ENCODE measurements at places on chromosomes 16 and 17.

DNA sequence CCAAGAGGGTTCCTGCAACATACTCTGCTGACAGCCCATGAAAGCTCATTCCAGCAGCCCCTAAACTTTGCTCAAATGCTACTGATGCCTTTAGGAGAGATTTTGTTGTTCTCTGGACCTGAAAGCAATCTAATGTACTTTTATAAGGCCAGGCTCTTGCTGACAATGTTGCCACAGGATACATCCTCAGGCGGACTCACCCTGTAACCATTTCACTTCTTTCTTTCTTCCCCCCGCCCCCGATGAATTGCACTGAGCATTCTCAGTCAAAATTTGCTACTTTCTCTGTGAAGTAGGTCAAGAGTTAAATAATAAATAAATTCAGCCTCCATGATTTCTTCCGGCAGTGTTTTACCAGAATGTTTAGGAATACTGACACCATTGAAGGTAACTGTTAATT lies 1.5 kb downstream of the GAS7 start:
- DNase-seq, result no peak

DNA sequence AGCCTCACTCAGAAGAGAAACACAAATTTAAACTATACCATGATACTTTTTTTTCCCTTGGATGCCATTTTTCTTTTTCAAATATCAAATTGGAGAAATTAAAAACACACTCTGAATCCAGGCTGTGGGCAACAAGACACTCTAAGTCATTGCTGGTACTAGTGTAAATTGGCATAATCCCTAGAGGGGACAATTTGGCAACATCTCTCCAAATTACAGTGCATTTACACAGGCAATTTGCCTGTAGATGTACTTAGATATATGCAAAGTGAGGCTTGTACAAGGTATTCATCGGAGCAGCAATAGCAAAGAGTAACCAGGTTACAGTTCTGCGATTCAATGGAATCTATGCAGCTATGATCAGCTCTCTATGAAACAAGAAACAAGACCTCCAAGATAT lies 6.7 kb upstream of the GUCY2D start:
- no peak for DNase-seq

- DNase-seq, result no peak
These were observed 13.5 kb upstream of the INPP5K start for GRCh38 chr17:1529863-1530262.

GRCh38 chr17:4516735-4517134 lies 18.1 kb downstream of the SPNS2 start:
- DNase-seq, result no peak

DNA sequence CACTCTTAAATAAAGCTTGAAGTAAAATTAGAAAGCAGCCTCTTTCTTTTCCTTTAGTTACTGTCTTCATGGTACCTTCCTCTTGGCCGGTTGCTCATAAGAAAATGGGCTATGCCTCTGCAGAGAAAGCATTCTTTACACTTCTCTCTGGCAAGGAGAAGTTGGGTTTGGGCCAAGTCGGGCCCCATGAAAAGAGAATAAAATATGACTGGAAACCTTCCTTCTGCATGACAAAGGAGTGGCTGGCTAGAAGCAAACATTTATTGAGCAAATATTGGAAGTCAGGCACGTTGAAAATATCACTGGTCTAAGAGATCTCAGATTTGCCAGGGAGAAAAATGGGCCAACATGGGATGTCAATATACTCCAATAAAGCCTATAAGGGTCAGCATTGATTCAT lies 126.1 kb downstream of the CA10 start:
- no peak for DNase-seq

GRCh38 chr16:10339777-10340732 lies 45.8 kb upstream of the ATF7IP2 start:
- no peak for DNase-seq

GRCh38 chr16:74568961-74569631 lies 37.8 kb downstream of the GLG1 start:
- DNase-seq, result peak; percentile 39

DNA sequence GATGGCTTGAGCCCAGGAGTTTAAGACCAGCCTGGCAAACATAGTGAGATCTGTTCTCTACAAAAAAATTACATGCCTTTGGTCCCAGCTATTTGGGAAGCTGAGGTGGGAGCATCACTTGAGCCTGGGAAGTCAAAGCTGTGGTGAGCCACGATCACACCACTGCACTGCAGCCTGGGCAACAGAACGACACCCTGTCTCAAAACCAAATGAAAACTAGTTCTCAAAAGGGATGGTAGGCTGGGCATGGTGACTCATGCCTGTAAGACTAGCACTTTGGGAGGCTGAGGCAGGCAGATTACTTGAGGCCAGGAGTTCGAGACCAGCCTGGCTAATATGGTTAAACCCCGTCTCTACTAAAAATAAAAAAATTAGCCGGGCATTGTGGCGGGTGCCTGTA lies 31.1 kb downstream of the PPM1D start:
- no peak for DNase-seq

GRCh38 chr17:56038131-56038530 lies 115.1 kb upstream of the ANKFN1 start:
- no peak for DNase-seq

DNA sequence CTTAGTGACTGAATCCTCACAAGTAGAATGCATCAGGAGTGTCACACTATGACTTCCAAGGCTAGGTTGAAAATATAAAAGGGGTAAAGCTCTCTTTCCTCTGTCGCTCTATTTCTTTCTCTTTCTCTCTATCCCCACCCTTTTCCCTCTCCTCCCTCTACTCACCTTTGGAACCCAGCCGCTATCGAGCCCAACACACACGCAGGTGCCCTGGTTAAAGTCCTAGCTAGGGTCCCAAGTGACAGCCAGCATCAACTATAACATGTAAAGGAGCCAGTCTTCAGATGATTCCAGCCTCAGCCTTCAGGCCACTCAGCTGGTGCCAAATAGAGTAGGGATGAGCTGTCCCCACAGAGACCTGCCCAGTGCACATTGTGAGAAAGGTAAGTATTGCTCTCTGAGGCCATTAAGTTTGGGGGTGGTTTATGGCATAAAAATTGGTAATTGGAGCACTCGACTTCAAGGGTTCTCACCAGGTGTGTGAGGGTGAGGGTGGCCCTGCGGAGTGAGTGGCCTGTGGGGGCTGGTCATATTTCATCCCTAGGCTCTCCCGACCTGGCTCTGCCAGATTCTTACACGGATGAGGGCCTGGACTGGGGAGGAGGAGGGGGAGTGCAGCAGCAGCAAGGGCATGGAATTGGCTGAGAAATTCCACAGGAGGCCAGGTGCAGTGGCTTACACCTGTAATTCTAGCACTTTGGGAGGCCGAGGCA lies 14.9 kb upstream of the C16orf54 start:
- no peak for DNase-seq

DNA sequence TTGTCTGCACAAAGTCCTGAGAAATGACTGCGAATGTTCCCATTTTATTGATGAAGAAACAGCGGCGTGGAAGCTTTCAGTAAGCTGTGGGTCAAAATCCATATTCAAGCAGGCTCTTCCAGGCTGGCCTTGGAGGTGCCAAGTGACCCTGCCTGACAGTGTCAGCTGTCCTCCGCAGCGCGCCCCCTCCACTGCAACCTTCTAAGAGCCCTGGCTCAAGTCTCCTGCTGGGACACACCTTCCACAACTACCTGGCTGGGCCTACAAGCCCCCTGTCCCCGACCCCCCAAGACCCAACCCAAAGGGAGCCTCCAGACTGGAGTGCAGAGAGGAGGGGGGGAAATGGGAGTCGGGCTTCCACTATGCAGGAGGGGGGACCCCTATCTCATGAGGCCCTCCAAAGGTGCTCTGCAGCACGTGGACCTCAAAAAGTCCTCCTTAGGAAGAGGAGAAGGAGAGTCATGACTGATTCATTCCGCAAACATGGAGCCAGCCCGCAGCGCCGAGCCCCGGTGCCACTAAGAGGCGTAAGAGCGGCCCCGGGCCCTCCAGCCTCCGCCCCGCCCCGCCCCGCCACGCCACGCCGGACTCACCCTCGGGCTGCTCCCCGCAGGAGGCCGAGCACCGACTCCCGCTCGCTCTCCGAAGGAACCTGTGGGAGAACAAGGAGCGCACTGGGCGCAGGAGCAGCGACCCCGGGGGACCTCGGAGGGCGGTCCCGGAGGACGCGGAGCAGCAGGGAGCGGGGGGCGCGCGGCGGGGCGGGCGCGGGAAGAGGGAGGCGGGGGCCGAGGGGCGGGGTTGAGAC lies 574 bp downstream of the MPP3 start:
- peak; percentile 88 for DNase-seq

GRCh38 chr16:28164140-28164539 lies 47.6 kb downstream of the XPO6 start:
- peak; percentile 37 for DNase-seq

GRCh38 chr17:10109146-10109545 lies 89.3 kb downstream of the GAS7 start:
- DNase-seq, result no peak

GRCh38 chr16:66552286-66553177 lies at the start of gene CKLF:
CKLF (plus strand) TSS chr16:66552576; CDS start chr16:66552716, 140 bp downstream.
- DNase-seq, result peak; percentile 99

DNA sequence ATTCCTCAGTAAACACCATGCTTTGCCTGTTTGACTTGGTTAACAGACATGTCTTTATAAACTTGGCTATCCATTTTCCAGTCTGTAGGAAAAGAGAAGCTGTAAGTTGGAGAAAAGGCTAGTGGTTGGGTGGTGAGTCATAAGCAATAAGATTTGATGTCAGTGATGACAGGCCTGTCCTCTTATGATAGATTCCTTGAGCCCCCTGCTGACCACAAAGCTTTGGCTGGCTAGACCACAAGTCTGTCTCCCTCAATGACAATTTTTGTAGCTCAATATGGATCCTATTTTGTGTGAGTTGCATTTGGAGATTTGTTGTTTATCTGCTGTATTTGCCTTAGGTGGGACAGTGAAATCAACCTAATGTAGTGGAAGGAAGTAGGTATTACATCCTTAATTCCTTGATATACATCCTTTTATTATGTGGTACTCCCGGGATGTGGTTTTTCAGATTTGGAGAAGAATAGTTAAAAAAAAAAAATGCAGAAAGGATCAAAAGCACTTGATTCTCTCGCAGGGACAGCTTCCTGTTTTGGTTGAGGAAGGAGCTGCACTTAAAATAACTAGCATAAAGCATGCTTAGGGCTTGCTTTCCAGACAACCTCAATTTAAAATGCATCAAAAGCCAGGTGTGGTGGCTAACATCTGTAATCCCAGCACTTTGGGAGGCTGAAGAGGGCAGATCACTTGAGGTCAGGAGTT lies 67.4 kb downstream of the SIAH1 start:
- peak; percentile 34 for DNase-seq

GRCh38 chr17:17749921-17750320 lies 68.7 kb downstream of the RAI1 start:
- peak; percentile 48 for DNase-seq

GRCh38 chr17:34352191-34352590 lies 4.1 kb upstream of the CCL13 start:
- DNase-seq, result no peak

DNA sequence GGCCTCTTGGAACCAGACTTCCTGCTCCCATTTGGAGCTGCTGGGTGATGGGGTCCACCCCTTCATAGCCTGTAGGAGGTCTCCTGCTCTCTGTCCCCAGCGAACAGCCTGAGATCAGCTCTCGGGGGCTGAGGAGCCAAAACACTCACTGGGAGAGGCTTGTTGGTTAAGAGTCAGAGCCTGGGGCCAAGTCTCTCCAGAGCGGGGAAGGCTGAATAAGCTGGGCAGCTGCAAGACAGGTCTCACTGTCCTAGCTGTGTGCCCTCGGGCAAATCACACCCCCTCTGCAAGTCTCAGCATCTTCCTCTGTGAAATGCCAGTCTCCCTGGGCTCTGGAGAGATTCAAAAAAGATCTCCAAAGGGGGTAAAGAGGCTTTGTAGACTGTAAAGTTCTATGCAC lies 174.6 kb downstream of the WSCD1 start:
- DNase-seq, result no peak

GRCh38 chr17:66407864-66408263 lies 105.5 kb downstream of the PRKCA start:
- DNase-seq, result no peak

DNA sequence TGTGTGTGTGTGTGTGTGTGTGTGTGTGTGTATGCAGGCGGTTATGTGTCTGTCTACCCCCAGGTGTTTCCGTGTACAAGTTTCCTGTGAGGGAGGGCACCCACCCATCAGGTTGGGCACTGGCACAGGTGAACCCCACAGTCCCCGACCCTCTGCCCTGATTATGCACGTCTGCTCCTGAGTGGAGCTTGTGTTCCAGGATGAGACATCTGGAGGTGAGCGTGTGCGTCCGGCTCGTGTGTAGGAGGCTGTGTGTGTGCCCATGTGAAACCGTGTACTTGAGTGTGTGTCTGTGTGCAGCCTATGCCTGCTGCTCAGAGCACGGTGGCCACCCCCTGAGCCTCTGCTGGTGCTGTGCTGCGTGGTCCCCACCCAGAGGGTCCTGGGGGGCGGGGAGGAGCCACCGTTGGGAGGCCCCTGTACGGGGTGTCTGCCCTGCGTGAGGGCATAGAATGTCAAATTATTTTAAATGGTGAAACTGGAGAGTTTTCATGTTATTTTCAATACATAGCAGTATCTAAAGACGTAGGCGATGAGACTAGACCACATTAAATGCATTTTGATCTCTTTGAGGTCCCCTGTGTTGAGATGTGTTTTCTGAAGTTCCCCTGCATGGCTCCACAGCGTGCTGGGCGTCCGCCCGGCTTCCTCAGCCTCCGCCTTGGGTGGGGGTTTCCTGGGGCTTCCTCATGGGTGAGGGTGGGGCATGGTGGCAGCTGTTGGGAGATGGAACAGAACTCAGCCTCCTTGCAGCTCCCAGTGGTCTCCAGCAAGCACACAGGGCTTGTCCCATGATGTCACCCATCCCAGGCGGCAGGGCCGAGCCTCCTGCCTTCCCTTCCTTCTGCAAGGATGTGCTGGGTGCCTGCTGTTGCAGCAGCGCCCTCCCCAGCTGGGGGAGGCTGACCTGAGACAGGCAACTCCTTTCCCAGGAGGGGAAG lies 43.4 kb downstream of the KCNJ12 start:
- DNase-seq, result no peak

- no peak for DNase-seq
These were observed 21.1 kb upstream of the DOC2B start for GRCh38 chr17:202501-202951.

GRCh38 chr17:13490427-13490826 lies 111.3 kb downstream of the HS3ST3A1 start:
- no peak for DNase-seq

GRCh38 chr16:76835779-76836300 lies 355.1 kb upstream of the MON1B start:
- DNase-seq, result no peak

DNA sequence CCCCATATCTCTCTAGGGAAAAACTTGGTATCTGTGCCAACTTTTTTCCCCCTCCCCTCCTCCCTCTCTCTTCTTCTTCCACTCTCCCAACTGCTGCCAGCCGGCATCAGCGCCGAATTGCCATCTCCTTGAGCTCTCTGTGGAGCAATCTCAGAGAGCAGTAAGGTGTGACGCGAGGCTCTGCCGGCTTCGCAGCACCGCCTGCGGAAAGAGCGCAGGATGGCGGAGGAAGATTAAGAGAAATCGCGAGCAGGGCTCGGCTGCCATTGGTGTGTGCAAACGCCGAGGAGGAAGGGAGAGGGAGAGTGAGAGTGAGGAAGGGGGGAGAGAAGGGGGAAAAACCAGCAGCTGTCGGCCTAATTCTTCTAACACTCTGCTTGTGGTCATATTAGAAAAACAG lies 44.2 kb downstream of the NEUROD2 start:
- no peak for DNase-seq

- DNase-seq, result no peak
These were observed 858 bp upstream of the SMARCE1 start for GRCh38 chr17:40648384-40648968.
